ENCODE measurements at places on chromosomes 3 and 15.

DNA sequence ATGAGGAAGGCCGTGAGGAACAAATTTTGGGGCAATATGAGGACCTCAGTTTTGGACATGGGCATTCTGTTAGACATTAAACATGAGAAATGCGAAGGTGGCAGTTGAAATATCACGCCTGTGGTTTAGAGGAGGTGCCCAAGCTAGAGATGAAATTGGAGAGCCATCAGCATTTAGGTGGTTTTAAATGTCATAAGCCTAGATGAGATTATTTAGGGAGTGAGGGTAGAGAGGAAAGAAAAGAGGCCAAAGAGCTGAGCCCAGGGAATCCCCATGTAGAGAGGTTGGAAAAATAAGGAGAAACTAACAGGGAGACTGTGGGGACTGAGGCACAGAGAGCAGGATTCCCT, 14.9 kb downstream of the RTP1 start:
- DNase-seq, result no peak

GRCh38 chr3:882533-882932, 210.3 kb upstream of the CNTN6 start:
- DNase-seq, result no peak

GRCh38 chr3:29525254-29525881, 244.5 kb downstream of the RBMS3 start:
- no peak for DNase-seq

DNA sequence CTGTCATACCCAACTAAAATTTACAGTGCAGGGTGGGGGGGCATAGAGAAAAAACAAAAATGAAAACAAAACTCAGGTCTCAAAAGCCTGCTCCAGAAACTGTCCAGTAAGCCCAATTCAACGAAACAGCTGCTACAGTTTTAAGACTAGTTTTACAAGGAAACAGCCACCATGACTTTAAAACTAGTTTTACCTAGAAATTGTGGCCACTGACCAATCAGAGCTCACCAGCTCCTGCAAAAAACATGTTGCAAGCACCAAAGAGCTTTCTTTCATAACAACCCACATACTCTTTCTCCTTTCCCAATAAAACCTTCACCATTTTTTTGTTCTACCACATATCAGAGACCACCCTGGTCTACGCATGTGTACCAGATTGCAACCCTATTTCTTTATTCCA, 7.3 kb upstream of the CFAP91 start:
- DNase-seq, result peak; percentile 21

GRCh38 chr3:184765730-184766074, 46.3 kb upstream of the VPS8 start:
- no peak for DNase-seq

DNA sequence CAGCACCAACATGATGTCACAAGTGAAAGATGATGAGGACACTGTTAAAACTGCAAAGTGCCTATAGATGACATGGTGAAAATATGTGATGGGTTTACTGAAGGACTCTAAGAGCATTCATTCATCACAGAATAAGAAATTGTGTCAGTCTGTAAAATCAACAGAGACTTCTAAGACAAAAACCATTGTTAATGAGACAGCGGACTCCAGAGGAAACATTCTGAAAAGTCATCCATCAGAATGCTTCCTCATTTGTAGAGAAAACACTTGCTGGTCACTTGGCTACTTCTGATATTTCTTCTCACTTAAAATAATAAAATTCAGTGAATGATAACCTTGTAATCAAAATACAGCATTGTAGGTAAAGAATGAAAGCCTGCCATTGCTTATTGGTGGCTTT, 7.3 kb downstream of the PLSCR4 start:
- DNase-seq, result no peak

GRCh38 chr15:77840991-77841775, 208.5 kb upstream of the LINGO1 start:
- DNase-seq, result no peak

Data from Jurkat, Clone E6-1 (cell line).